ENCODE measurements at places on chromosomes 3 and 15. TPM values are rescaled to one million over a fixed set of nuclear protein-coding genes. Genes with fewer than 3 reads are reported as not detected.

The PTPN9 gene
- total RNA-seq, result 27.0 TPM

GRCh38 chr15:82698711-82699345 is 10.8 kb downstream of the AP3B2 start:
- no peaks in the 10 kb centered on the region for H3K27me3 ChIP-seq
- H3K36me3 ChIP-seq, result no peaks in the 10 kb centered on the region
- H3K27ac ChIP-seq, result no peak overlapping the region
- no peaks in the 10 kb centered on the region for H3K4me1 ChIP-seq

- DNase-seq, result no peak
- H3K27me3 ChIP-seq, result no peaks in the 10 kb centered on the region
- H3K4me3 ChIP-seq, result no peak overlapping the region
- no peaks in the 10 kb centered on the region for H3K4me1 ChIP-seq
- H3K27ac ChIP-seq, result no peak overlapping the region
Measured at GRCh38 chr3:125185805-125186204, 26.7 kb downstream of the SLC12A8 start.

GRCh38 chr15:57251941-57252340 is 124.4 kb upstream of the CGNL1 start:
- no peaks in the 10 kb centered on the region for H3K4me1 ChIP-seq
- H3K36me3 ChIP-seq, result peaks cover 22% of the 10 kb centered on the region
- H3K27ac ChIP-seq, result no peak overlapping the region
- no peaks in the 10 kb centered on the region for H3K27me3 ChIP-seq
- H3K4me3 ChIP-seq, result no peak overlapping the region

Measured in Peyer's patch (tissue), 4 donors.